Right cardiac atrium (tissue), 5 donors: ENCODE measurements at places on chromosomes 16 and 17. TPM values are rescaled to one million over a fixed set of nuclear protein-coding genes. Genes with fewer than 3 reads are reported as not detected.

The C16orf96 gene
- not detected for total RNA-seq

The GPR142 gene
- total RNA-seq = not detected

The PRAC1 gene
- not detected for total RNA-seq

The TBC1D3B gene
- 4.3 TPM for total RNA-seq

The TVP23A gene
- total RNA-seq = 2.0 TPM
